Mesenchymal stem cell (in vitro differentiated cells and primary cell): ENCODE measurements at places on chromosomes 1 and 21.

DNA sequence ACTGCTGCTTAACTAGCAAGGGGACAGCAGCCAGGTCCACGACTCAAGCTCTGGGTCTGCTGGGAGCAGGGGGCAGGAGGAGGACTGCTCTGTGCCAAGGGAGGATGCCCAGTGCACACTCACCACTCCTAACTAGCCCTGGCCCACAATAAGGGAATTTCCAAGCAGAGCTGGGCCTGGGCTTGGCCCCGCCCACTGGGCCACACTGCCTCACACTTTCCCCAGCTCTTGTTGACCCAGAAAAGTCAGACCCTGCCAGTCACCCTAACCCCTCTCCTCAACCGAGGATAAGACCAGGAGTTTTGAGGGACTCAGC is 18.7 kb downstream of the SLC9A1 start:
- no peak for DNase-seq

DNA sequence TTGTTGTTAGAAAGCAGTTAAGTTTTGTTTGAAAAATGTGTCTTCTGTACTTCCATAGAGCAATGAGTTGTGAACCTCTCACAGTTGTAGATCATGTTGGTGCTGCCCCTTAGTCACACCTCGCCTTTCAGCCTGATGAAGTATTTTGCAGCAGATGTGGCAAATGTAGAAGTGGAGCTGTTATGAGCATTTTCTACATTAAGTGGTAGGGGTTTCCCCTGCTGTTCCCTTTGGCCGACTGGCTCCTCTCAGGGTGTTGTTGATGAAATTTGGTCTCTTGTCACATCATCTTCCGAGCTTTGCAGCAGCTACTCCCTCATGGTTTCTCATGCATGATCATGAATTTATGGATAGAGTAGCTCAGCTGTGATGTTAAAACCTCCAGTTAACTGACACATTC is 33.6 kb upstream of the DENND1B start:
- DNase-seq: no peak

- DNase-seq: no peak
Measured at GRCh38 chr1:170891872-170892271, 43.5 kb upstream of the MROH9 start.

DNA sequence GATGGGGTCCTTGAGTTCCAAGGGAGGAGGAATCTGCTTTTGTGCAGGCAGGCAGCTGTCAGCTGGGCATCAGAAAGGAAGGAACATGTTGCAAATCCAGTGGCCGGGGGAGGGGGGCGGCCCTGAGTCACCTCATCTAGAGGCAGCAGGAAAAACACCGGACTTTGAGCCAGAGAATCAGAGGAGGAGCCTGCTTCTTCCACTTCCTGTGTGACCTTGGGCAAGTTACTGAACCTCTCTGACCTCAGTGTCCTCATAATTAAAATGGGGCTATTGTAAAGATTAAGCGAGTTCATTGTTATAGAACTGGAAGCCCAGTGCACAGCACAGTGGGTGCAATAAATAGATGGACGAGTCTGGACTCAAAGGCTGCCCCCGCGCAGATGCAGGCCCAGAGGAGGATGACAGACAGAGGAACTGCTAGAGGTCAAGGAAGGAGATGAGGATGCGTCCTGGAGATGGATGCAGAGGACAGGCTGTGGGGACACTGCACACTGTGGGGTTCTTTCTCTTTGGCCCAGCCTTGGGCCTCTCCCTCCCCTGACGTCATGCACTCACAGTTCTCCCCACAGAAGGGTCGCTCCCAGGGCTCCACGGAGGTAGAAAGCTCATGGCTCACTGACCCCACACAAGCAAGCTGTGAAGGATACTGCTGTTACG is 714.3 kb downstream of the MATN1 start:
- no peak for DNase-seq

DNA sequence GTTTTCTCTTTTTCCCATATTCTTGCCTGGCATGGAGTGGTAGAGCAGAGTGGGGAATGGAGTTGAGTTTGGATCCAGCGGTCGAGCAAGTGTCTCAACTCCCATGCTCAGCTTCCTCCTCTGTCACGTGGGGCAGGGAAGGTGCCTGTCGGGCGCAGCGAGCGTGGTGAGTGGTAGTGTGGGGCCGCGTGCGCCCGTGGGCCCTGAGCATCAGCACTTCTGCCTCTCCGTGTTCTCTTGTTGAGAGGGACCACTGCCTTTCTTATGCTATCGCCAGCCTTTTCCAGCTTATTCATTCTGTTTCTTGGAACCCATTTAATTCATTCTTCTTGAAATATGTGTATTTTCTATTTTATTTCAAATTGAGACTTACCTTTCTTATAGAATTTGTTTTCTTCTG is 65.1 kb downstream of the ADARB1 start:
- DNase-seq: no peak

DNA sequence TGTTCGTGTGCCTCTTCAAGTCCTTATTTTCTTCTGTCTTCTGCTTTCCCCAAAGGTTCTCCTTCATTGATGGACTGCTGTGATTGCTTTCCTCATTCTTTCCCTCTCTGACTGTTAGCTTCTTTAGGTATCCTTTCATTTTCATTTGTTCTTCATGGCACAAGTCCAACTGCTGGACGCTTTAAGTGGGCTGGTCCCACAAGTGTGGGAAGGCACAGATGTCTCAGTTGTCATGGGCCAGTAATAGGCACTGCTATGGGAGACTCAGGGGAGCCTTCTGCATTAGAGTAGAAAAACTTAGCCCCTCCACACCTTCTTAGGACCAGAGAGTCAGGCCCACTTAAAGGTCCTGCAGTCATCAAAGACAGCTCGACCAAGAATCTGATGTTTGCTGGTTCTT is 122.3 kb upstream of the C1orf105 start:
- peak; percentile 33 for DNase-seq

GRCh38 chr1:1298861-1299685 is 8.7 kb downstream of the ACAP3 start:
- peak; percentile 29 for DNase-seq

DNA sequence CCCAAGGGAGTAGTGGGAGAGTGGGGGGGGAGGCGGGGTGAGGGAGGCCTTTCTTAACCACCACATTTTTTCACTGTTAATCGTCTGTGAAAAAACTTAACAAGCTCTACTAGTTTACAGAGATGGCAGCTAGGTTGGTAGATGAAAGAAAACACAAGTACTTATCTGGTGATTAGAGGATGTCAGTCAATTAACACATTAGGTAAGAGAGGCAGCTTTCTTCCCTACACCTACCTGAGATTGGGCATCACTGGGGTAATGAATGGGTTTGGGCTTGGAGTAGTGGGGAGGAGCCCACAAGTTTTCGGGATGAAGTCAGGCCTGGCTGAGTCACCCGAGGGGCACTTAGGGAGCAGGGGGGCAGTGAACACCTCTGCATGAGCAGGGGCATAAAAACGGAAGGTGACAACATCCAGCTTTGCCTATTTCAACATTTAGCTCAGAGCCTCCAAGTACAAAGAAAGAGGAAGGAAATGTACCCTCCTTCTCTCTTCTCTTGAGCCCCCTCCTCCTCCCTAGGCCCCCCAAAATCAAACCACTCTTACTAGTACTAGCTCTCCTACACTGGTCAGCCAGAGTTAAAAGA is 2.5 kb downstream of the LBR start:
- DNase-seq: peak; percentile 55

DNA sequence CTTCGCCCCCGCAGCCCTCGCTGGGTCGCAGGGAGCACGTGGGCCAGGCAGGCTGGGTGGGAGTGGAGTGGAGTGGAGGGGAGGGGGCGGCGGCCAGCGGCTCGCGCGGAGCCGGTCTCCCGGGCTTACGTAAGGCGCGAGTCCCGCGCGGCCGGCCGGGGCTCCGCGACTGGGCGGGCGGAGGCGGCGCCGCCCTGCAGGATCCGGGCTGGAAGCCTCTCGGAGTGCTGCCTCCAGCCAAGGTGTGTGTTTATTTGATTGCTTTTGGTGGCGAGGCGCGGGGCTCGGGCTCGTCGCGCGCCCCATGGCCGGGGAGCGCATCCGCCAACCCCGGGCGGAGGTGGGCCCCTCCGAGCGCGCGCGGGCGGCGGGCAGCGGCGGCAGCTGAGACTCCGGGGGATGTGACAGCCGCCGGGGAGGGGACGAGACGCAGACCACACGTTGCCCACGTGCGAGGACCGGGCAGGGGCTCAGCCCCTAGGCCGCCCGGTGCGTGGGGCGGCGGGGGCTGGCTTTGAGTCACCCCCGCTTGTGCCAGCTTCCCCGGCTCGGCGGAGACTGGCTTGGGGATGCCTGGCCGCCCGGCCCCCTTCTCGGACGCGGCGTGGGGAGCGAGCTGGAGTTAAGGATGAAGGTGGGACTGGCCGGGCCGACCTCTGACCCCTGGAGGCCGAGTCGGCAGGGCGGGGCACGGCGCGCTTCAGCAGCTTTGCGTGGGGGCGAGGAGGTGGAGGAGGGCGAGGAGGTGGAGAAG is 402 bp upstream of the AK4 start:
- DNase-seq: peak; percentile 15
